ENCODE measurements at places on chromosomes 5 and 9.

GRCh38 chr5:149792540-149793255 lies 62.6 kb downstream of the PPARGC1B start:
- DNase-seq: no peak

- peak; percentile 41 for DNase-seq
Measured at GRCh38 chr5:84384604-84385575, at the start of gene EDIL3. Gene EDIL3, minus strand, starts transcription at chr5:84384880. Its CDS starts 506 bp downstream, at chr5:84384374.

DNA sequence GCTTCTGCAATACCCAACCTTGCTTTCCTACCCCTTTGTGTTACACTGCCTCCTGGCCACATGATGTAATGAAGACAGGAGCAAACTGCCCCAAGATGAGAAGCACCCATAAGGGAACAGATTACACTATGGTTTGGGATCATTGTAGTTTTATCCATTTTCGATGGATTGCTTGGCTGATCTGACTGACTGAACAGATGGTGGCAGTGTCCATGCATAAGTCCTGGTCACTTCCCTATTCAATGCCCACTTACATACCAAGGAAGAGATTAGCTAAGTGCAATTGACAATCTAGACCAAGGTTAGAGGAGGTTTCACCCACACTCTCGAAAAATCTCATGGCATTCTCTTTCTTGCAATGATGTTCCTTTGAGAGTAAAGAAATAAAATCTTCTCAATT lies 319.9 kb downstream of the RAB3C start:
- no peak for DNase-seq

DNA sequence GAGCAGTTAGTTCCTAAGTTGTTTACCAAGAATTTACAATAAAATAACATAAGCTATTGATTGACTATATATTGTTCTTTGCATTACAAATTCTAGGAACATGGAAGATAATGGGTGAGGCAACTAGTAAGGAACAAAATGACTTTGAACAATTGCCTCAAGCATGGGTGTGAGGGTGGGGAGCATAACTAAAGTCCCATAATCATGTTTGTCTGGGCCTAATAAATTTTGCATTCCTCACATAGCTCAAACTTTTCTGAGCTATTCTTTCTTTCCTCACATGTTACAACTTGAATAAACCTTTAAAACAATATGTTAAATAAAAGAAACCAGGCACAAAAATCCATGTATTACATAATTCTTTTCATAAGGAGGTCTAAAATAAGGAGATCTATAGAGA lies 1066.1 kb downstream of the NR2F1-AS1 start:
- DNase-seq: no peak

GRCh38 chr5:172399336-172399735 lies 55.0 kb downstream of the SH3PXD2B start:
- no peak for DNase-seq

DNA sequence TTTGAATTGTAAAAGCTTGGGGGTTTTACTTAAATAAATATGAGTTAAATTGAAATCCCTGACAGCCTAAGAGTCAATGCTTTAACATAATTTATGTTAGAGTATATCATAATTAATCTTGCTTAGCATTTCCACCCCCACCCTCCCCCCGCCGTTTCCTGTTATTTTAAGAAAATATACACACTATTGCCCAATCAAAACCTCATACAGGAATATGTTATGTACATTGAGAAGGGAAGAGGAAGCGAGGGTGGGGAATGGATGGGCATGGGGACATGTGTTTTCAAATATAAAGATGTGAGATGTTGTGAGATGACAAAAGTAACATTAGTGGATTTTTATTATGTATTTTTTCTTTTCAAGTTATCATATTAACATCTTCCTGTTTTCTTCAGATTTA lies 561.1 kb upstream of the MEF2C start:
- DNase-seq: no peak

- no peak for DNase-seq
Measured at GRCh38 chr5:151086905-151087360, 6.1 kb upstream of the TNIP1 start.

DNA sequence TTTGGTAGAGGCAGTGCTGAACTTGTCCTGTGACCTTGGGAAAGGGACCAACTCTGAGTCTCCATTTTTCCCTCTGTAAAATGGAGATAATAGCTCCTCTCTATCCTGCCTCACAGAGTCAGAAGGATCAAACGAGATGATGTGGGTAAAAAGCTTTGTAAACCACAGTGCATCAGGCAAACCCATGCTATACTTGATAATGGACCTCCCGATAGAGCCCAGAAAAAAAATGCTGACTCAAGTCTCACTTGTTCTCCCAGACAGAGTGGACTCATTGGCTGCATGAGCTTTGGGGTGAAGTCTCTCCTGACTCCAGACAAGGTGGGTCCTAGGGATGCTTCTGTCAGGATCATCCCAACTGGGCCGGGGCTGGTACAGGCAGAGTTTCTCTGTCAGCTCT lies 32.0 kb downstream of the RGS3 start:
- DNase-seq: no peak

GRCh38 chr5:32092938-32093812 lies 80.9 kb downstream of the GOLPH3 start:
- peak; percentile 14 for DNase-seq

- DNase-seq: no peak
Measured at GRCh38 chr5:943918-944620, 51.4 kb downstream of the TRIP13 start.

GRCh38 chr9:120066315-120066714 lies 513.7 kb downstream of the CDK5RAP2 start:
- DNase-seq: no peak

- no peak for DNase-seq
Measured at GRCh38 chr5:116908537-116908936, 333.9 kb upstream of the SEMA6A start.

Data from KG1 (cell line).